ENCODE measurements at places on chromosomes 1 and 21.

DNA sequence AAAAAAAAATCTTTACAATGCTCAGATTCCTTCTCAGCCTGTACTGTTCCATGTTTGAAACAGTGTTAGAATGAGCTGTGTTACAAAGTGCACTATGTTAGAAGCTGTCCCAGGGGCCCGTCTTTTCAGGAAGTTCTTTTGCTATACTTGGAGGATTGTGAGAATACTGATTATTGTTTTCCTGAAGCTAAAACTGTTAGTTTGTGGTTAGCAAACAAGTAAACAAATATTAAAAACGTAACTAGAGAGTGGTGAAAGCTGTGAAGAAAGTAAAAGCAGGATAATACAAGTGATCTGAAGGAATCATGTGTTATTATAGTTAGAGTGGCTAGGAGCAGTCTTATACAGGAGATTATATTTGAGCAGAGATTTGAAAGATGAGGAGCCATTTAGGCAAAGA lies 35.6 kb downstream of the CAMSAP2 start:
- DNase-seq, result no peak

DNA sequence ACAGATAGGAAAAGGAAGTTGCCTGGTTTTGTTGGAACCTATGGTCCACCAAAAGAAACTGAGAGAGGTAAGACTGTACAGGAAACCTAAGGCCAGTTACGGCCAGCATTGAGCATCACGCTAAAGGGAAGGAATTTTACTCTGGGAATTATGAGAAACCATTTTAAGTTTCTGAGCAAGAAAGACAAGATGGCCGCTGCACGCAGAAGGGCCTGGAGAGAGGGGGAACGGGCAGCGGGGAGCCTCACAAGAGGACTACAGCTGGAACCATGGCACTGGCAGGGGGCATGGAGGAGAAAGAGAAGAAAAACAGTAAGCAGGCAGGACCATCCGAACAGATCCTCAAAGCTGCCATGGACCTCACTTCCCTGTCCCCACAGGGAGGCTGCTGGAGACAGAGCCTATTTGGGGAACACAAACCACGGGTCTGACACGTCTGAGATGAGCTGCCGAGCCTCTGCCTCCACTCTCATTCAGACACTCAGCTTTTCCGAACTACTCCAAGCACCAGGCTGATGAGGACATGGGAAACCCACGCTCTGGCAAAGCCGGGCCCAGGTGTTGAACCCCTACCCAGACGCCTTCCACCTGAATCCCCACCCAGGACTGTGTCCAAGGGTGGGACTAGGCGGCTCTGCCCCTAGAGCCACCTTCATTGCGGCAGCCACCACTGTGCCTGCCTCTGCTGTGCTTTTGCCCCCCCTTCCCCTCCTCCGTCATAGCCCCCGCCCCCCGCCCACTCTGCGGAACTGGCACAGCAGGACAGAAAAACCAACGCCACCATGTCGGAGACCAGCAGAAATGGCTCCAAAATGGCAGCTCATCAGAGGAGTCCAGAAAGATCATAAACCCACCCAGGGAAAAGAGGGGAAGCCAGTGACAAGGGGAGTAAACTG lies 69.0 kb downstream of the CD46 start:
- no peak for DNase-seq

DNA sequence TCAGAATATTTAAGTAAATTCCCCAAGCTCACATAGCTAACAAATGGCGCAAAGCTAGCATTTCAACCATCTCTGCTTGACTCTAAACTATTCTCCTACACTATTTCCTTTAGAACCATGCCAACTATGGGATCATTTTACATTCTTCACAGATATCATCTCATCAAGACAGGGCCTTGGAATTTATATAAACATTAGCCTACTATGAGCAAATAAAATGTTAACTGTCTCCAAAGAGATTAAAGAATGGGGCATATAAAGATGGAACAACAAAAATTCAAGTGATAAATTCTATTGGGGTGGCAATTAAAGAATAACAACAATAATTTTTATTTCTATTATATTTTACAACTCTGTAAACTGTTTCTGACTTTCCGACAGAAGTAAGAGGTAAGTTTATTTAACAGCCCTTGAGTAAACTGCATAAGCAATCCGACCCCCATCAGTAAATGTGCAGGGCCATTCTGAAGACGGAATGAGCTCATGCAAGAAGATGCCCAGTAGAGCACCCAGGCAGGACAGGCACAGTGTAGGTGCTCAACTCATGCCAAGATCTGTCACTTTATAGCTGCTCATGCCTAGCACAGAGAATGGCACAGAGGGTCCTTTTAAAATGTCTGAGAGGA lies 261.9 kb downstream of the VAV3 start:
- no peak for DNase-seq

- no peak for DNase-seq
Measured at GRCh38 chr1:180953291-180954004, 40.8 kb downstream of the KIAA1614 start.

DNA sequence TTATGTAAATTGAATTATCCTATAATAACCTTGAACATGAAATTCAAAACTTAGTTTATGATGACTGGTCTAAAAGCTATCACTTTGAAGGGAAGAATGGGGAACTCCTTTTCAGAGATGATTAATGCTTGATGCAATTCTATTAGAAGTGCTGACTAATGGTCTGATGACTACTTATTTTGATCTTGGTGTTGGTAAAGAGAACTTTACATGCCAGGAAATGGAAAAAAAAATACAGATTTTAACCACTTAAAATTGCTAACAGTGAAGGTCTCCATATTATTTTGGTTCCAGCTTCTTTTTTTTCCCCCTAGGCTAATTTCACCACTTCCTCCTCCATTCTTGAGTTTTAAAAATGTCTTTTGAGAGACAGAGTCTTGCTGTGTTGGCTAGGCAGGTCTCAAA lies 22.9 kb downstream of the S1PR1 start:
- peak; percentile 37 for DNase-seq

DNA sequence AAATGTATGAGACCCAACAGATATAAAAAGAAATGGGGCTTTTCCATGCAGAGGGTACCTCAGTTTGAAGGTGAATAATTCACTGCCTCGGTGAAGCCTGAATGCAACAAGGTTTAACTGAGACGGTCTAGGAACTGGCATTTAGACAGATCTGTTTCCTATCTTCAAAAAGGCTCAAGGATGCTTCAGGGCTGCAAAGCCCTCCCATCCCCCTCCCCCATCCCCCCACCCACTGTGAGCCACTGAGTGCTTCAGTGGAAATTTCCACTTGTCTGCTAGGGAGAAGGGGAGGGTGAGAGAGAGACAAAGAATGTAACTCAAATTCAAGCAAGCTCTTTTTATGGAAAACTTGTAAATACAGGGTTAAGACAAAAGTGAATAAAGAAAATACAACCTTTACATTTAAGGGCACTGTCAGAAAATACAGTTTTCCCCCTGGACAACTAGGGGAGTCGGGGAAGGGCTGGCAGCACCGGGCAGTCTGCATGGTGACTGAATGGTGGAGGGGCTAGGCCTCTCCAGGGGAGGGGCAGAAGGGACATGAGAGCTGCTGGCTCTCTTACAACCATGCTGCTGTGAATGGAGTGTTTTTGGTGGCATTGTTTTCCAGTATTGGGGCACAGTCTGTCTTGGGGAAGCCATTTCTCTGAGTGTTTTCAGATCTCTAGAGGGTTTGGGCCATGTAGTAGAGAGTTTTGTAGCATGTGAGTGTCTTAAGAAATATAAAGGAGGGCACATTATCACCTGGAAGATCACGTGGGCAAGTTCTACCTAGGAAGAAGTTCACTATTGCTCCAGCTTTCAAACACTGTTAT lies 56.7 kb downstream of the MRPS6 start:
- DNase-seq, result no peak

DNA sequence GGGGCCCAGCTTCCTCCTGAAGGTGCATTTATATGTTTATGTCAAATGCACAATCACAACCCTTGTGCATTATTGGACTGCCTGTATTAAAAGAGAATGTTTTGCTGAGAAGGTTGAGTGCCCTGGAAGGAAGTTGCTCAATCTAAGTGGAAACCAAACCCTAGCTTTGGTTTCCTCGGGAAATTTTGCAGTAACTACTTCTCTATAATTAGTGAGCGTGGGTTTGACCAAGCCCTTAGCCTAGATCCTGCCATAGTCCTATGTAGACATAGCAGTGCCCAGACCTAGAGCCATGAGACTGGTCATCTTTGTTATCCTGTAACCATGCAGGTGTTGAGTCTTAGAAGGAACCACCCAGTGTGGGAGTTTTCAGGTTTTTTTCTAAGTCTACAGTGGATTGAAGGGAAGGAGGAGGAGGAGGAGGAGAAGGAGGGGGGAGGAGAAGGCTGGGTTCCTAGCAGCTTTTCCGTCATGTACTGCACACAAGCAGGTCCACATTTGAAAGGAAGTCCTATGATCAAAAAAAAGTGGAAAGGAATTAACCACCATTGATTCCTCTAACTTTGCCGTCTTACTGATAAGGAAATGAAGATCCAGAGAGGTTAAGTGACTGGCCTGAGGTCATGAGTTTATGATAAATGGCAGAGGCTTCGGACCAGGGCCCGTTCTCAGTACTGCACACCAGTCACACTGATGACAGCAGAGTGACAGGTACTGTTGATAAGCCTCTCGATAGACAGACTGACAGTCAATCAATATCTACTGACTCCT lies 72.2 kb upstream of the LYST start:
- peak; percentile 87 for DNase-seq

GRCh38 chr1:160767395-160768294 lies 28.3 kb upstream of the LY9 start:
- DNase-seq, result no peak

DNA sequence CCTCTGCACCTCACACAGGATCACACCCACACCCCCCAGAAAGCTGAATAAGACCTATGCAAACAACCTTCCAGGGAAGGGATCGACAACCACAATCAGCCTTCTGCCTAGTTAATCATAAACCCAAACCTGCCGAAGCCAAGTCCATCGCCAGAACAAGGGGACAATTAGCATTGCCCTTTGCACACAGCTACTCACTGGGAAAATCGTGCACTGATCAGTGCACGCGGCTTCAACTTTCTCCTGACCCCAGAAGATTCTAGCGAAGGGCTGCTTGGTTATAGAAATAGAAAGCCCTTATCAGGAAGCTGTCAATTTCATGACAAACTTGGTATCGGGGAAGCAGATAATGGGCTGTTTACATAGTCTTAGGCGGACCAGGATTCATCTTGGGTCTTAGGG lies 29.5 kb downstream of the RUNX1 start:
- no peak for DNase-seq

DNA sequence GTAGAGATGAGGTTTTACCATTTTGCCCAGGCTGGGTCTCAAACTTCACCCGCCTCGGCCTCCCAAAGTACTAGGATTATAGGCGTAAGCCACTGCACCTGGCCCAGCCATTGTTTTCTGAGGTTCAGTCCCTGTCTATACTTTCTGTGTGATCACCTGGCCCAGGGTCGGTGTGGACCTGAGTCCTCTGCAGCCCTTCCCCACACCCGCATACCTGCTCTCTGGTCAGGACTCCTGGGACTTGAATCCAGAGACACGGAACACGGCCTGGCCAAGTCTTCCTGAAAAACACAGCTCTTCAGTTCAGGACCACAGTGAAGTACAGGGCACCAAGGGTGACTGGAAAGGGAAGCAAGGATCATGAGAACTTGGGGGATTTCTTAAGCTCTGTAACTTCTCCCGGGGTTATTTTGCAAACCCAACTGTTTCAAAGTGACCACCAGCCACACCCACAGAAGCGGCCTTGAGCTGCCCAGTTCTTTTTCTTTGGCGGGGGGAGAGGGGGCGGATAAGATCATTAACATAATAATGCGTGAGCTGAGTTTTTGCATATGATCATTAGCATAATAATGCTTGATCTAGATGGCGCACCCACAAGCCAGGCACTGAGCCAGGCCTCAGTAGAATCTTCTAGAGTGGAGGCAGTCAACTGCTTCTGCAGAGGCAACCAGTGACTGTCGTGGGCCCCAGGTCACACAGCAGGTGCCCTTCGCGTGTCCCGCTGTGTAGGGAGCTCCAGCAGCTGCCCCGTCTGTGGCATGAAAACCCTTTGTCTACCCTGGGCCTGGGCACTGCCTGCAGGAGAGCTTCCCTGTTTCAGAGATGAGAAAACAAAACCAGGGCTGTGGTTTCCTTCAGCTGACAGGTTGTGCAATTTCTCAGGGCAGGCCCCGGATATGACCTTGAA lies 1.7 kb upstream of the NADK start:
- DNase-seq, result peak; percentile 85

DNA sequence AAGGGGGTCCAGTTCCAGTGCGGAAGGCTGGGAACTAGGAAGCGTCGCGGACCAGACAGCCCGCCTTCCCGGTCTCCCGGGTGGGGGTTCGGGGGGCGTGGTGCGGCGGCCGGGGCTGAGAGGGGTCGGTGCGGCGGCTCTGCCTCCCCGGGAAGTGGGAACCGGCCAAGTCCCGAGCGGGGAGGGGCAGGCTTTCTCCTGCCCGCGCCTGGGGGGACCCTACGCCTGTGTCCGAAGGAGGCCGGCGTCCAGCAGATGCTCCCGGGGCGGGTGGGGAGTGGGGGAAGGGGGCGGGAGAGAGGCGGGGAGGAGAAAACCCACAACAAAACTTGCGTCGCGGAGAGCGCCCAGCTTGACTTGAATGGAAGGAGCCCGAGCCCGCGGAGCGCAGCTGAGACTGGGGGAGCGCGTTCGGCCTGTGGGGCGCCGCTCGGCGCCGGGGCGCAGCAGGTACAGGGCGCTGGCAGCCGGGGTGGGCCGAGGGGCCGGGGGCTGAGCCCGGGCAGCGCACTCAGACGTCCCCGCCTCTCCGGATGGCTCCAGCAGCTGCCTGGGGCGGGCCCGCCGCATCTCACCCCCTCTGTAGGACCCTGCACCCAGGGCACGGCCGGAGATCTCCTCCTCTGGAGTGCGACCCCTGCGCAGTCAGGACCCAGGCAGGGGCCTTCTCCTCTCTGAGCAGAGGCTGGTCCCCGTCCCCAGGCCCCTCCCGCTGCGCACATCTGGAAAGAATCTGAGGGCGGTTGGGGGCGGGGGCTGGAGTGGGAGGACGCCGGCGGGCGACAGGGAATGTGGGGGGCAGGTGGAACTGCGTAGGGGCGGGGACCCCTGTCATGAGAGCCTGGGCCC lies at the start of gene PODN:
PODN (plus strand) TSS at position 355 of the 849 bp plus-strand sequence. CDS start 7,643 bp downstream, outside the sequence.
- peak; percentile 8 for DNase-seq

- no peak for DNase-seq
Measured at GRCh38 chr1:232477728-232478127, 152.2 kb downstream of the SIPA1L2 start.

DNA sequence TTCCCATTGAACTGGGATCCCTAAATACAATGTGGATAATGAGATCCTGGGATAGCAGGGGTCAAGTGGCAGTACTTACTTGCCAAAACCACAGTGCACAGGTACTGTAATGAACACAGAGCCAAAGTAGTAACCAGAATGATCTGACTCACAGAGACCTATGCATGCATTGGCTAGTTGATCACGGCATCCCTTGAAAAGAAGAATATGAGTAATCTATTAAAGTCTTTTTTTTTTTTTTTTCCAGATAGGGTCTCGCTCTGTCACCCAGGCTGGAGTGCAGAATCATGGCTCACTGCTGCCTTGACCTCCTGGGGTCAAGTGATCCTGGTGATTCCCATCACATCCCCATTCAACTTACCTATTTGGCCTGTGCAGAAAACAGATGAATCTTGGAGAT lies 29.4 kb upstream of the EIF4G3 start:
- no peak for DNase-seq

- DNase-seq, result no peak
Measured at GRCh38 chr21:31865429-31865970, 7.3 kb upstream of the HUNK start.
